ENCODE measurements at places on chromosomes 2 and 18. TPM values are rescaled to one million over a fixed set of nuclear protein-coding genes. Genes with fewer than 3 reads are reported as not detected.

DNA sequence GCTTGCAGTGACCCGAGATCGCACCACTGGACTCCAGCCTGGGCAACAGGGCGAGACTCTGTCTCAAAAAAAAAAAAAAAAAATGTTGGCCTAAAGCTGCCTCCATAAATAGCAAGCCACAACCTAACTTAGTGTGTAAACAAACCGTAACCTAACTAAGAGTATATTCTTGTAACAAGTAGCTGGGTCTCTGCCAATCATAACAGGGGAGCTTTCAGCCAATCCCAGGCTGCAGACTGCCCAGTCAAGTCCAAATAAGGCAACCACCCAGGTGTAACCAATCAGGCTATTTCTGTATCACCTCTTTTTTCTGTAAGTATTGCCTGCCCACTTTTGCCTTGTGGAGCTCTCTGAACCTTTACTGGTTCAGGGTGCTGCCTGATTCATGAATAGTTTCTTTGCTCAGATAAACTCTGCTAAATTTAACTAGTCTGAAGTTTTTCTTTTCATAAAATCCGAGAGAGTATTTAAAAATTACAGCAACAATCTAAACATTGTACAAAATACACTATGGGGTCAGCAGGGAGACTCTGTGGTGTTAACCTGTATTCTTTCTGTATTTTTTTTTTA lies 4.5 kb downstream of the PSTPIP2 start:
- no peak for DNase-seq

- DNase-seq = peak; percentile 65
These were observed 289.1 kb downstream of the TRIB2 start for GRCh38 chr2:13005761-13006335.

- DNase-seq = no peak
These were observed 54.0 kb upstream of the GPR75 start for GRCh38 chr2:53913721-53914120.

- no peak for DNase-seq
These were observed 3.8 kb upstream of the EPC2 start for GRCh38 chr2:148640767-148641166.

- no peak for DNase-seq
These were observed 18.2 kb downstream of the NRP2 start for GRCh38 chr2:205700331-205701132.

The AGXT gene
- not detected for polyA plus RNA-seq

The MOCOS gene
- polyA plus RNA-seq = 0.38 TPM

The CHCHD5 gene
- polyA plus RNA-seq = 19.7 TPM

The NLRC4 gene
- 1.2 TPM for polyA plus RNA-seq

The CIB4 gene
- polyA plus RNA-seq = not detected

The TCF7L1 gene
- 39.5 TPM for polyA plus RNA-seq
